ENCODE measurements at places on chromosomes 1 and 21. TPM values are rescaled to one million over a fixed set of nuclear protein-coding genes. Genes with fewer than 3 reads are reported as not detected.

Gene CD5L
- not detected for polyA plus RNA-seq

Gene UBXN10
- 3.7 TPM for polyA plus RNA-seq

Gene MTX1
- polyA plus RNA-seq: 51.7 TPM

Gene KIF17
- polyA plus RNA-seq: 0.69 TPM

Gene GUCA2A
- 570 TPM for polyA plus RNA-seq

Gene NTMT2
- not detected for polyA plus RNA-seq

Gene MXRA8
- 2.8 TPM for polyA plus RNA-seq

Gene GPR25
- not detected for polyA plus RNA-seq

Gene GBP4
- polyA plus RNA-seq: 1.8 TPM

Gene OR6N1
- not detected for polyA plus RNA-seq

Gene A3GALT2
- not detected for polyA plus RNA-seq

Data from sigmoid colon (tissue), 7 donors.